ENCODE measurements at places on chromosomes 7 and 10. TPM values are rescaled to one million over a fixed set of nuclear protein-coding genes. Genes with fewer than 3 reads are reported as not detected.
A peak's percentile ranks its signal among the peaks of the same experiment; 100 is the strongest.

The EXOC4 gene
- 56.4 TPM for total RNA-seq

The CYP3A4 gene
- 0.24 TPM for total RNA-seq

The MSMB gene
- total RNA-seq = 0.64 TPM

The C10orf71 gene
- total RNA-seq = not detected

The ADCK2 gene
- total RNA-seq = 20.2 TPM

The KAZALD1 gene
- 4.1 TPM for total RNA-seq

The ANKRD22 gene
- 32.9 TPM for total RNA-seq

DNA sequence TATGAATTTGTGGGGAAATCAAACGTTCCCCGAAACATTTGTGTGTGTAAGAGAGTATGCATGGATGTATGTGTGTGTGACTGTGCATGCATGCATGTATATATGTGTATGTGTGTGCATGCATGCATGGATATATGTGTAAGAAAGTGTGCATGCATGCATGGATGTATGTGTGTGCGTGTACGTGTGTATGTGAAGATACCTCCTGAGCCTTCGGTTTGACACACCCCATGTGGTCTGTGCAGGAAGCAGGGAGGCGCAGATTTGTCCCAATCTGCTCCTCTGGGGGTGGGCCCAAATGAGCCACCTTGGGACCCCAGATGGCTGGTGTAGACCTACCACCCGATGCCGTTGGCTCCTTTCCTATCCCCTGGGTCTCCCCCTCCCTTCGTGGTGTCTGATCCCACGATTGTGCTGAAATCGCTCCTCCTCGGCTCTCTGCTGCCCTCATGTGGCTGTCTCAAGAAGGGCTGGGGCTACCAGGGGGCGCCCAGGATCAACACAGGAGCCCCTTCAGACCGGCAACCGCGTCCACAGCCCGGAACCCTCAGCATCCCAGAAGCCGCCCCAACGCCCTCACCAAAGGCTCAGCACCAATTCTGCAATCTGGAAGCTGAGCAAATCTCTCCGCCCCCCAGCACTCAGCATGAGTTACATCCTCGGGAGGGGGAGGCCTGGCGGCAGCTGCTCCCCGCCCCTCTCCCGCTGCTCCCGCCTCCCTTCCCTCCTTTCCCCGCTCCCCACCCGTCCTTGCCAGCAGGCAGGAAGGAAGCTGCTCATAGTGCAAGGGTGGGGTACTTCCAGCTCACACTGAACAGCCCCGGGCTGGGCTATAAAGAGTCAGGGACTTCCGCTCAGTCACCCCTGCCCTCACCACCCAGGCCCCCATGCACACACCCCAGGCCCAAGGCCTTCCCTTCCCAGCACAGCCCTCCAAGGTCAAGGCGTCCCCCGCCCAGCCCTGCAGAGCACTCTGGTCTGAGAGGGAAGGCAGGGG is 2.3 kb upstream of the NOS3 start:
- peak; percentile 47 for ATAC-seq

GRCh38 chr7:17274551-17275245 is 23.8 kb upstream of the AHR start:
- peak; percentile 39 for ATAC-seq

DNA sequence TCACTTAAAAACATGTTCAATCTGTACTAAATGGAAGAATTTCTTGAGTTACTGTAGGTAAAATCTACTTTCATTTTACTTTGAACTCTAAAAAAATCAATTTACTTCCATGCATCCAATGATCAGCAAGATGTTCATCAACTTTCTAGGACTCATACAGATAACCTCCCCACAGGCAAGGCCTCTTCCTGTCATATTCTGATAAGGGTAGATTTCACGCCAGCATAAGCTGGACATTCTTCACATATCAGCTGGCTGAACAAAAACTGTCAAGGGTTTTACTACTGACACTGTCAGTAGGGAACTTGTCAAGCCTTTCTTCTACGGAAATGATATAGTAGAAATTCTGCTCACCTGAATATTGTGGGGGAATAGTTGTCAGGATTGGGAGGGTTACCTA is 244.9 kb downstream of the THSD7A start:
- ATAC-seq = no peak

- ATAC-seq = no peak
Observed at GRCh38 chr10:25083546-25084111, 67.2 kb downstream of the THNSL1 start.

DNA sequence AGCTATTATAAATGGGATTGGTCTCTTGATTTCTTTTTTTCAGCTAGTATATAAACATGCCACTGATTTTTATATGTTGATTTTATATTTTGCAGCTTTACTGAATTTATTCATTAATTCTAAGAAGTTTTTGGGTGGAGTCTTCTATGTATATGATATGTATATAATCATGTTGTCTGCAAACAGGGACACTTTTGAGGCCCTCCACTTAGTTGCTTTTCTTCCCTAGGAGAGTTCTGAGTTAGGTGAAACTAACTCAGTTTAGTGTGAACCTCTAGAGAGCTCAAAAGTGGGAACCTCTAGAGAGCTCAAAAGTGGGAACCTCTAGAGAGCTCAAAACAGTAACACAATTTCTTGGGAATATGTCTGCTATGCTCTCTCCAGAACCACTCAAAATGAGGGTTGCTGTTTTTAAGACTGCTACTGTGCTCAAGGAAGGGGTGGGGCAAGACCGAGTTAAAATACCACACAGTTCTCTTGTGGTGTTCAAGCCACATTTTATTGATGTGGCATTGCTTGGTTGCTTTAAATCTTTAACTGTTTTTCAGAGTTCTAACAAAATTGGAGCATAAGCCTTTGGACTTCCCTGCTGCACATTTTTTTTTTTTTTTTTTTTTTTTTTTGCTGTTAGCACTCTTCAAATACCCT is 13.2 kb downstream of the CCDC7 start:
- no peak for ATAC-seq

DNA sequence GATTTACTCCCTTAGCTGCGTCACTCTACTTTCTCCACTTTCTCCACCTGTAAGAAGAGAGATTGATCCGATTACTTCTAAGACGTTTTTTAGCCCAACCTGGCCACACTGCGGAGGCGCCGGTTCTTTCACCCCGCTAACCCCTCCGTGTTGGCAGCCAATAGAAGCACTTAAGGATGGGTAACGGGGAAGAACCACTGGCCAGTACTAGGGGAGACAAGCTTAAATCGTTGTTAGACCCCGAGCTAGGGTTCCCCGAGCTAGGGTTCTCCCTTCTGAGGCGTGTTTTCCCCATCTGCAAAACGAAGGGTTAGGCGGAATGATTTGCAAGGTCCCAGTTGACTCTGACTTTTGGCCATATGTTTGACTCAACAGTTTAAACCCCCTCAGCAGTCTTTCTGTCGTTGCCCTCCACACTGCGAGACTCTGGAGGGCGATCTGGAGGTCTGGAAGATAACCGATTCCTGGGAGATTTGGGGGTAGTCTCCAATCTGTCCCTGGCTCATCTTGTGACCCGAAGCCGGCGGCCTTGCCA is 644 bp downstream of the UMAD1 start:
- no peak for ATAC-seq

DNA sequence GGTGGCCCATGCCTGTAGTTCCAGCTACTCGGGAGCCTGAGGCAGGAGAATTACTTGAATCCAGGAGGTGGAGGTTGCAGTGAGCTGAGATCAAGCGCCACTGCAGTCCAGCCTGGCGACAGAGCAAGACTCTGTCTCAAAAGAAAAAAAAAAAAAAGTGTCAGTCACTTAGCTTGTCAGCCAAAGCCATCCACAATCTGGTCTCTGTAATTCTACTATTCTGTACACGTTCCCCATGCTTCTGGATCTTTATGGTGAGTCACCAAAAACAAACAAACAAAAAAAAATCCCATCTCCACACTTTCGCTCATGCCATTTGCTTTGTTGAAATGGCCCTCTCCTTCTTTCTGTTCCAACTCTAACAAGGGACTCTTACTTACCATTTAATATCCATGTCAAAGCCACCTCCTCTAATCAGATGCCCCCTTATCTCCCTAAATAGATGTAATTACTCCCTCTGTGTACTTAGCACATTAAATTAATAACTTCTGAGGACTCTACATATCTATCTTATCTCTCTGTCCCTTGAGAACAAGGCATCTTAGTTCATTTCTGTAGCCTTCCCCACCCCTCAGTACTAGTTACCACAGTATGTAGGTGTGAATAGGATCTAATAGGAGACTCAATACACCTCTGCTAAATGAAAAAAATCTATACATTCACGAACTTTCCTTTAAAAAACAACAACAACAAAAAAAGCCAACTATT is 128.4 kb downstream of the ELMO1 start:
- no peak for ATAC-seq
